ENCODE measurements at places on chromosomes 5 and 9.

GRCh38 chr5:142073362-142073988 lies 35.1 kb upstream of the NDFIP1 start:
- DNase-seq, result no peak

DNA sequence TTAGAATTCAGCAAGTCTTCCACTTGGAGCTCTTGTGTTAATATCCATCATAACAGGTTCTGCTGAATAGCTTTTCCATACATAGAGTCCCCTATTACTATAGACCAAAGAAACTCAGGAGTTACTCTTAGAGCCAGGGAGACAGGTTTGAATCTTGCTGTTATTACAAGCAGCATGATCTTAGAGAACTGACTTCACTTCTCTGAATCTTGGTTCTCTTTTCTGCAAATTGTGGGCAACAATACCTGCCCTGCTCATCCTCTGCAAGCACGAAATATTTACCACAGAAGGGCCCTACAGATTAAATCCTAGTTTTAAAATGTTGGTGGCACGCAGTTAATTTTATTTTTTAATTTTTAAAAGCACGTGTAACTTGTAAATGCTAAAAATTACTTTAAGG lies 111.7 kb downstream of the TLR4 start:
- no peak for DNase-seq

GRCh38 chr5:134798468-134798867 lies 39.9 kb downstream of the DDX46 start:
- no peak for DNase-seq

DNA sequence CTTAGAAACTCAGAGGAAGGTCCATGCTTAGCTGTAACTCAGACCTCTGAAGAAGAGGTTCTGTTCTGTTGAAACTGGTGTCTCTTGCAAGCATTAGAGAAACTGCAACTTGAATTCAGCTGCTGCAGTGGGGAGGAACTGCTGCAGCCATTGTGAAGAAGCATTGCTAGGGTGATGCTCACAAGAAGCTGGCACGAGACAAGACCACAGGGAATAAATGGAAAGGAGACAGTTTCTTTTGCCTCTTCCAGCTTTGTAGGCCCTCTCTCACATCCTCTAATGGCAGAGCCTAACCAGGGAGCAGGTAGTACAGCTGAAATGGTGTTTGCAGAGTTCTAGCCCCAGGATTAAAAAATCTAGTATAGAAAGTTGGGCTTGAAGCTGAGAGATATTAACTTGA lies 148.0 kb upstream of the DMAC1 start:
- DNase-seq, result no peak

DNA sequence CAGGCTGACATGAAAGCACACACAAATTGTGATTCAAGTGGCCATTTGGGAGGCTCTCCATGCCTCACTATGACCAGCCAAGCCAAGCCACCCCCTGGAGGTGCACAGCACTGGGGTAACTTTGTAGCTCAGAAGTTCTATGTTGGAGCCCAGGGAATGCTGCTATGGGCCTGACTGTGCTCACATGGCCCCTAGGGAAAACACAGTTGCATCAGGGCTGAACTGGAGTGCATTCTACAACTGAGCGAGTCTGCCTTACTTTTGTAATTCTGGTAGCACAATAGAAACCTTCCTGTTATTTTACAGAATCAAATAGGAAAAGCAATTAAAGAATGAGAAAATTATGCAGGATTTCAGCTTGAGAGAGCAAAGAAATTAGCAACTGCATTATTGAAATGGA lies 455.5 kb upstream of the TRPC7 start:
- no peak for DNase-seq

DNA sequence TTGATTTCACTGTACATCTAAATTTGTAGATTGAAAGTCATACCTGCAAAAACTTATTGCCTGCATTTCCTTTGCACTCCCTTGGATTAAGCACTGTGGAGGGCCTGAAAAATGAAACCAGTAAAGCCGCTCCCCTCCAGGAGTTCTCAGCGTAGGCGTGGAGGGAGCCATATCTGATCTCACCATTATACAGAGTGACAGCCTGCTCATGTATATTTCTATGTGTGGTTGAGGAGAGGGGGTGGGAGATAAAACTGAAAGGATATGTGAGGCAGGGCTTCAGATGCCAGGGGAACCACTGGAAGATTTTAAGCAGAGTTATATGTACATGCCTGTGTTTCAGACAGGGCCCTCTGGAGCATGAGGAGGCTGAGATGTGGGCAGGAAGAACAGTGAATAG lies 303.0 kb downstream of the MSX2 start:
- DNase-seq, result no peak

DNA sequence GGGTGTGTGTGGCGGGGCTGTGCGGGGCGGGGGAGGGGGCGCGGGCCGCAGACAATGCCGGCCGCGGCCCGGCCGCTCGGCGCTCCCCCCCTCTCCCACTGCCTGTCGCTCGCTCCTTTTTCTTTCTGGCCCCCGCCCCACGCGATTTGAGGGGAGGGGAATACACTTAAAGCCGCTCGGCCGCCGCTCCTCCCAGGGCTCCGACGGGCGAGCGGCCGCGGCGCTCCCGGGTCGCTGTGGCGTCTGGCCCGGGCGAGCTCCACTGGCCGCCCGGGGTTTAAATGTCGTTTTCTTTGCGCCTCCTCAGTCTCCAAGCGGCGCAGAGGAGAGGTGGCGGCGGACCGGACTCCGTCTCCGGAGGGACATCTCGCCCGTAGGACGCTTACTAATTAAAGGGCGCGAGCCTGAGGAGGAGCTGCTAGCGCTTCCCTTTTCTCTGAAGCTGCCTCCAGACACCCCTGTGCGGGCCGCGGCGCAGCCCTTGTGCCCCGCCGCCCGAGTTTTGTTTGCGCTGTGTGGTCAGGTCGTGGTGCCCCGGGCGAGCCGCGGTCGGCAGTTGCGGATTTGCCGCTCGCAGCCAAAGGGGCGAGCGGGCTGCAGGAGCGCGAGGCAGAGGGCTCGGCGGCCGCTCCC lies 1.4 kb downstream of the ZSWIM6 start:
- DNase-seq, result peak; percentile 15

- no peak for DNase-seq
These were observed 70.3 kb downstream of the COL27A1 start for GRCh38 chr9:114225561-114226212.

- no peak for DNase-seq
These were observed 28.1 kb upstream of the AIF1L start for GRCh38 chr9:131068076-131068816.

- no peak for DNase-seq
These were observed 70.0 kb downstream of the SECISBP2 start for GRCh38 chr9:89388084-89388867.

DNA sequence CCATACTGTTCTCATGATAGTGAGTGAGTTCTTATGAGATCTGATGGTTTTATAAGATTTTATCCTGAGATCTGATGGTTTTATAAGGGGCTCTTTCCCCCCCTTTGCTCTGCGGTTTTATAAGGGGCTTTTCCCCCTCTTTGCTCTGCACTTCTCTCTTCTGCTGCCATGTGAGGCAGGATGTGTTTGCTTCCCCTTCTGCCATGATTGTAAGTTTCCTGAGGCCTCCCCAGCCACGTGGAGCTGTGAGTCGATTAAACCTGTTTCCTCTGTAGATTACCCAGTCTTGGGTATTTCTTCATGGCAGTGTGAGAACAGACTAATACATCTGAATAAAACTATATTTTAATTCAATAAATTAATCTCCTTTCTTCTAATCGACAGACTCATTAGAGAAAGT lies 64.9 kb upstream of the ZSWIM6 start:
- DNase-seq, result no peak

GRCh38 chr9:114397219-114397847 lies 9.6 kb upstream of the AKNA start:
- no peak for DNase-seq

DNA sequence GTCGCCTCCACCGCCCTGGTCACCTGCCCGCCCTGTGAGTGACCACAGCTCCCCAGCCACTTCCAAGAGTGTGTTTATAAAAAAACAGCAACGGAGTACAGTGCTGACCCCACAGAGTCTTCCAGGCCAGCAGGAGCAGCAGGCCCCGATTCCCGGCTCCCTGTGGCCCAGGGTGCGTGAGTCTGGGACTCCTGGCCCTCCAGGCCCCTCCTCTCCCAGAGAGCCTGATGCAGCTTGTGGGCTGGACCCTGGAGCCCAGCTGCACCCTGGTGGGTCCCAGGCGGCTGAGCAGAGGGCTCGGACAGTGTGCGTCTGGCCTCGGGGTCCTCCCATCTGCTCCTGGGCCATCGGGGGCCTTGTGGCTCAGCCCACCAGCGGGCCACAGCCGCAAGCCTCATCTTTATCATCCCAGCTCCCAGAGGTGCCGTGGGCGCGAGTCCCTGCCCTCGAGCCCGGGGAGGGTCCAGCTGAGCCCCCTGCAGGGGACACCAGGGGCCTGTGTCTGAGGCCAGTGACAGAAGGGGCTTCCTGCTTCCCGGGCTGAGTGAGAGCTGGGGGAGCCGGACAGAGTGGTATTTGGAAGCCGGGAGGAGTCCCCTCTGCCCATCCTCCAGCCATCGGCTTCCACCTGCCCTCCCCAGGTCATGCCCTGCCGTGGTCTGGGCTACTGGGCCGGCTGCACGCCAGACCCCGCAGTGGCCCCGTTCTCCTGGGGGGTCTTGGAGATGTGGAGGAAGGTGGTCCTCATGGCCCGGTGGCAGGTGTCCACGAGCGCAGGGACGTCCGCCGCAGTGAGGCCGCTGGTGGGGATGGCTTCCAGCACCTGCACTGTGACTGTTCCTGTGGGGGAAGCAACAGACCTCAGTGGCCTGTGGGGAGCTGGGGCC lies 10.6 kb downstream of the EGFL7 start:
- no peak for DNase-seq

DNA sequence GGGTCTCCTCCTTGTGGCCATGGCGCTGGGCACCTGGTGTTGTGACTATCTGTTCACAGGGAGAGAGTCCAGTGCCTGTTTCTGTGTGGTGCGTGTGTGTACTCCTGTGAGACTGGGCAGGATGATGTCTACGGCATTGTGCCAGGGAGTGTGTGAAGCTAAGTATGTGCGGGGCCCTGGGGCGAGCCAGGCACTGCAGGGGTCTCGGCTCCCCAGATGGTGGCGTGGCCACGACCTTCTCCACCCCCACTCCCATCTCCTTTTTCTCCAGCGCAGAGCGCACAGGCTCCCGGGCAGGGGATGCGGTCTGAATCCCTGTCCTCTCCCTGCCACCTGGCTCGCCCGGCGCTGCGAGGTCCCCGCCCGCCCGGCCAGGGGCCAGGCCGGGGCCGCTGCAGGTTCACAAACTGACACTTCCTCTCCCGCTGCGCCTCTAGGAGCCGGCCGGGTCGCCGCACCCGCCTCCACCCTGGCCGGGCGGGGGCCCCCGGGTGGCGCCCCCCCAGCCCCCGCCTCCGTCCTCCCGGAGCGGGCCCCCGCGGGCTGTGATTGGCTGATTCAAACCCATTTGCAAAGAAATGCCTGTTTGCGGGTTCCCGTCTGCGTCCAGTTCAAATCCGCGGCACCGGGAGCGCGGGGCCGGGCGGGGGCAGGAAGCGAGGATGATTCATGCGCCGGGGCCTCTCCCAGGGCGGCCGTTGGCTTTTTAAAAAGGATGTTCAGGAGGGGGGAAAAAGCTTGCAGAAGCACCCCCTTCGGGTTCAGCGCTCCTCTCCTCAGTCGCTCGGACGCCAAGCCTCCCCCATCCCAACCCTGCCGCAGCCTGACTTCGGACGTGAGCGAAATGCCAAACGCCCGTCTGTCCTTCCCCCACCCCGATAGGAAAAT lies 790 bp downstream of the PHF19 start:
- DNase-seq, result peak; percentile 63

- no peak for DNase-seq
These were observed 90.2 kb upstream of the SH3GL2 start for GRCh38 chr9:17488662-17489061.

GRCh38 chr5:137833463-137833862 lies 34.2 kb upstream of the MYOT start:
- DNase-seq, result no peak

DNA sequence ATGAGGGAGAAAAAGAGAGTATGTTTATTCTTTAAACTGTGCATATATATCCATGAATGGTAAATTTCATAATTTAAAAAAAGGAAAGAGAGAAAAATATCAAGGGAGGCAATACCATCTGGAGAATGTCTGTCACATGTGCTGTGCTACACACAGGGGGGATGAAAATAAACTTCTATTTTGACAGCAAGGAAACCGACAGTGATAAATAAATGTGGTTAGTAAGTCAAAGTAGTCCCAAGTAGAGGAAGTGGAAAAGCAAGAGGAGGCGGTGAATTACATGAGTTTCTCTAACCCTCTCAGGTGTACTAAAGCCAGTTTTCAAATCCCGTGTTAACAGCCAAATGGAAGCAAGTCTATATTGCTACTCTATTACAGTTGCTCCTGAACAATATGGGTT lies 83.3 kb downstream of the ICE1 start:
- no peak for DNase-seq

GRCh38 chr5:110718311-110718710 lies 8.2 kb downstream of the TMEM232 start:
- no peak for DNase-seq

GRCh38 chr9:134060546-134060945 lies 7.3 kb downstream of the BRD3 start:
- DNase-seq, result no peak

- DNase-seq, result no peak
These were observed 81.9 kb upstream of the ARRDC3 start for GRCh38 chr5:91464886-91465646.

DNA sequence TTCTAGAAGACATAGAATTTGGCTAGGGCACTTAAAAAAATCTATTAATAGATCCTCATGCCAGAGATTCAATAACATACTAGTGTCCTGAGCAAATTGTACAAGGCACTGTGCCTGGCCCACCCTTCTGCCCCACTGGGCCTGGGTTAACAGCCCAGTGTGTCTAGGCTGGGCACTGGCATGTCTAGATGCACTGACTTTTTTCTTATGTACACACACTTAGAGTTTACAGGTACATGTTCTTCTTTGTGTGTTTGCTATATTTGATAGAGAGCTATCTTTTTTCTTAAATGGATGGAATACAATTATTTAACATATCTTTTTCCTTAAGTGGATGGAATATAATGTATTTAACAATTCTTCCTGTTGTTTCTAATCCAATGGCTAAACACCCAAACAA lies 241.5 kb downstream of the AUH start:
- DNase-seq, result no peak

DNA sequence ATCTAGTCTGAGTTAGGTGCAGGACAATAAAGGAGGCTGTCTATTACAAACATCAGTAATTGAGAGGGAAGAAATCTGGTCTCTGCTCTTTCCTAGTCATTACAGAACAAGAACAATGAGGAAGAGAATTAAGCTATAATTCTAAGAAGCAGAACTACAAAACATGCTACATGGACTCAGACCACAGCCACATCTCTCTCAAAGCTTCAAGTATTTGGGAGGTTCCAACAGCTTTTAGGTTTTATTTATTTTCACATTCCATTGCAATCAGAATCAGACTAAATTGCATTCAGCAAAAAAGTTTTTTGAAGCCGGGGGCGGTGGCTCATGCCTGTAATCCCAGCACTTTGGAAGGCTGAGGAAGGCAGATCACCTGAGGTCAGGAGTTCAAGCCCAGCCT lies 1.1 kb upstream of the GRPEL2 start:
- no peak for DNase-seq

DNA sequence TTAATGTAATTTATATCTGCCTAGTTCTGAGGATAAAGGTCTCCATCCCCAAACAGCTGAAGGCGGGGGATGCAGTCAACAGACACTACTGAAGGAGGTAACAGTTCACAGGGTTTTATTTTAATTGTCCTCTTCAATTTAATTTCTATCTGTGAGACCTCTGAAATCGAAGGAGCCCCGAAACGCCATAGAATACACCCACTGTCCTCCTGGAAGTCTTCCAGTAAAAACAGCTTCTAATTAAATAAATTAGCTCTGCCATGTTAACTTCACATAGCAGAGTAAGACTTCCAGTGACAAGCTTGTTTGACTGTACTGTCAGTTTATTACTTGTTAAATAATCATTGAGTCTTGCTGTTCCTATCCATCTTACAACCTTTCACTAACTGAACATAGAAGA lies 193.5 kb downstream of the SEC61B start:
- DNase-seq, result no peak
